ENCODE measurements at places on chromosomes 7 and 10.

DNA sequence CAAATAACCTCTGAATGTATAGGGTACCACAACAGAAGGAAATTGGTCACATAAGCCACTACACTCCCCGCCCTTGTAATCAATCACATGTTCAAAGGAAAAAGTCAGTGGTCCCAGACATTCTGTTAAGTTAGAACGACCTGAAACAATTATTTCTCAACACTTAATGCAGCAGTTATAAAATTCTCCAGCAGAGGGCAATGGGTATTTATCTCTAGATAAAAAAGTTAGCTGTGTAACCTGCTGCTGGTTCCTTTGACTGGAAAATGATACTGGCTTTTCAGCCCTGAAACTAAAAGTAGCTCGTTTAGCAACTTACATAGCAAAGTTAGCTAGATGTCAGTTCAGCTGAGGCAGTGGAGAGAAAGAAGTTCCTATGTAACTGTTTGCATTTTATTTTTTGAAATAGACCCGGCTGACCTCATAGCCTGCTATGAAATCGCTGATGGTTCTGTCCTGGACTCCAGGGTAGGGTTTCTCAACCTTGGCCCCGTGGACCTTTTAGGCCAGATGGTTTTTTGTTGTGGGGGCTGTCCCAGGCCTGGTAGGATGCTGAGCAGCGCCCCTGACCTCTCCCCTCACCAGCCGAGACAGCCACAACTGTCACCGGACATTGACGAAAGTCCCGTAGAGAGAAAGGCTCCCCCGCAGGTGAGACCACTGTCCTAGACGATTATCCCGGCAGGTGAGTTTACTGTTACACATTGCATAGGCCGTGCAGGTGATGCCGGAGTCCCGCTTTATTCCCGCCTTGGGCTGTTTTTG lies 40.2 kb upstream of the PROSER2 start:
- DNase-seq = peak; percentile 59

DNA sequence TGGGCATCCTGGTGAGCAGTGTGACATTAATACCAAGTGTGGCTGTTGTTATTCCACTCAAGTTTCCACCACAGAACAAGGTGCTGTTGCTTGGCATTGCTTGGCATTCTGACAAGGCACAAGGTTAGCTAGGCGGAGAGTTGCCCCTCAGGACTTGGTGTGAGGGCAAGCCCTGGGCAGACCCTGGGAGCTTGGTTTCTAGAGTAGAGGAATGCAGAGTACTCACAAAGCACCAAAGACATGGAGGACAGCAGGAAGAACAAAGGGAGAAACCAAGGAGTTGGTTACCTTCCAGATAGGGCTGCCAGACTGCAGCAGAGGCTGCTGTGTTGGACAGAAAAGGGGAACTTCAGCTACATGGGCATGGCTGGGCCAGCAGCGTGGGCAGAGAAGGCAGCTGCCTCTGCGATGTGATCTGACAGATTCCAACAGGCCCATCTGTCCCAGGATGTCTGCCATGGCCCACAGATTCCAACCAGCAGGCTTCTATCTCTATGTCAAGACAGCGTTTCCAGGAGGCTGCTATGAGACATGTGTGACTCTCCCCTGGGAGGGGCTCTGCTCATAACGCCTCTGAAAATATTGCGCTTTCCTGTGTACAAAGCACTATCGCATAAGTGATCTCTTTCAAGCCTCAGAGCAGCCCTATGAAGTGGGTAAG lies 1.8 kb downstream of the GOLGA7B start:
- no peak for DNase-seq

GRCh38 chr7:36037121-36037662 lies 115.9 kb upstream of the EEPD1 start:
- DNase-seq = no peak

- DNase-seq = no peak
Measured at GRCh38 chr10:59000162-59000825, 176.1 kb upstream of the PHYHIPL start.

- DNase-seq = no peak
Measured at GRCh38 chr10:27834476-27834875, 88.9 kb upstream of the MKX start.

GRCh38 chr7:151024435-151025056 lies at the start of gene ATG9B:
TSS of gene ATG9B (minus strand) at chr7:151024494. CDS start at chr7:151024423, 71 bp downstream.
- DNase-seq = no peak

DNA sequence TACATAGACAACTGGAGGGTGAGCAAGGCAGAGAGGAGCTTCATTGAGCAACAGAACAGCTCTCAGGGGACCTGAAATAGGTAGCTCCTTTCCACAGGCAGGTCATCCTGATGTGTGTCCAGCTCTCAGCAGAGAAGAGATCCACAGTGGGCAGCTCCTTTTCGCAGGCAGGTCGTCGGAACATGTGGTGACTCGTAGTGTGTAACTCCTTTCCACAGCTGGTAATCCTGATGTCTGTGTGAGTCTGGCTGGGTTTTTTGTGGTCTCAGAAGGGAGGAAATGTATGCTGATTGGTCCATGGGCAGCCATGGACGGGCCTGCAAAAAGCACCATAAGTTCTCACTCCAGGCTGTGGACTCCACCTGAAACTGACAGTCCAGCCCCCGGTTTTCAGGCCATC lies 24.4 kb upstream of the TES start:
- no peak for DNase-seq

DNA sequence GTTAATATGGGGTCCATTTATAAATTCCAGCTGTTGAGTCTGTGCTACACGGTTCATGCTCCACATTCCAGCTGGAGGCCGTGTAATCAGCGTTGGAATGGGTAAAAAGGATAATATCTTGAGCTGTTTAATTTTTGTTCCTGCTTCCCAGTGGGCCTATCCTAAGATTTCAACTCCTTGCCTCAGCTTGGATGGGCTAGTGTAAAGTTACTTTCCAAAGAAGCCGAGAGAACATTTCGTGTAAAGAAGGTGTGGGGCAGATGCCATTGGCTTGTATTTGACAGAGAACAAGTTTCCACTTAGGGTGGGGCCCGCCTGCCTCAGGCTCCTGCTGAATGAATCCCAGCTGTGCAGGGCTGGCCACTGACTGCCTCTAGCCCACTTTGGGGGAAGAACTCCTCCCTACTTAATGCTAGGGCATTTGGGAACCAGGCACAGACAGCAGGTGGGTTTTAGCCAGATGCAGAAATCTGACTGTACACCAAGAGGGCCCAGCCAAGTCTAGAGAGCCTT lies 125.9 kb upstream of the LYZL2 start:
- no peak for DNase-seq

DNA sequence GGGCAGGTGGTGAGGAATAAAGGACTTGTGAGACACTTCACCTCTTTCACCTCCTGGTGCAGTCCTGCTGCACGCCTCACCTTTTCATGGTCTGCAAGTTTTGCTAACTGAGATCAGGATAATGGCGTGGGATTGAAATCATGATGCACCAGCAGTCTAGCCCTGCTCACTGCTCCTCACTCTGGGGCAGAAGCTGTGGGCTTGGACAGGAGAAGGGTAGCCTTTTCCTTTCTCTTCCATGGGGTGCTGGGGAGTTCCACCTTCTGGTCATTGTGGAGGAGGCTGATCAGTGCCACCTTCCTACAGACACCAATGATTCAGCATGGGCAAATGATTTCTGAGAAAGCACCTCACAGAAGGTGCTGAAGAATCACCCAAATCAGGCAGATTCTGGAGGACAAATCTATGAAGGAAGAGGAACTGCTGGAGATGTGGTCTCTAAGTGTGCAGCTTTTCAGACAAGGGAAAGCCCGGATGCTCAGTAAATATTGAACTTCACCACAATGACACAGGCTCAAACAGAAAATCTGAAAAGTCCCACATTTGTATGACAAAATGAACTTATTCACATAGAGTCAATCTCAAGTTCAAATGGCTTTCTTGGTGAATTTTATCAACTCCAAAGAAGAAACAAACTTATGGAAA lies 19.7 kb downstream of the MBL2 start:
- DNase-seq = no peak

GRCh38 chr10:124627866-124628675 lies 116.1 kb downstream of the FAM53B start:
- no peak for DNase-seq

DNA sequence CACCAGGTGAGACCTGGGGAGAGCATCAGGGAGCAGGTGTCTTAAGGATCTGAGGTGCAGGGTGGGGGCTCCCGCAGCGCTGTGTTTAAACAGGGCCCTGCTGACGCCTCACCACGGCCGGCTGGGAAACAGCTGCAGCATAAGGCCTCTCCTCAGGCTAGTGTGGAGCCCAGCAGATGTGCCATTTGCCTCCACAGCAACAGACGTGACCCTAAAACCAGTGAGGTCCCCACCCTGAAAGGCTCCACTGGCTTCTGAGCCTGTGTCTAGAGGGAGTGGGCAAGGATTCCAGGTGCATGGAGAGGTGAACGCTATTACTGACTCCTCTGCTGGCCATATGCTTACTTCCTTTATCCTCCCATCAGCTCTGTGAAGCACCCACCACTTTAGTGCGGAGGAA lies 47.8 kb downstream of the SYPL1 start:
- DNase-seq = no peak

- peak; percentile 70 for DNase-seq
Measured at GRCh38 chr10:112383325-112383724, 9.4 kb downstream of the ACSL5 start.

DNA sequence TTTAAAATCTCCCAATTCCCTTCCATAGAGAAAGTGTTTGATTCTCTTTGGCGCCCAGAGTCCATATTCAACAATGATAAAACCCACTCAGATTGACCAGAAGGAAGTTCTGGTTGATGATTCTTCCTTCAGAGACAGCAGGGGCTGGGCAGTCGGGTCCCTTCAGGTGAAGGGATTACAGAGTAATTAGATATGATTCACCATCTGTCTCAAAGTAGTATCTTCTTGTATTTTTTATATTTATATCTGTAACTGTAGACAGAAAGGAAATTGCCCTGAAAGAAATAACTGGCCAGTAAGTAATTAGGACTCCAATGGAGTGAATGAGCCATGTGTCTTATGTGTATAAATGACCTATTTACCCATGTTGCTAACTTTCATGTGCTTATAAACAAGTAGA lies 156.0 kb downstream of the PLCE1 start:
- DNase-seq = no peak

DNA sequence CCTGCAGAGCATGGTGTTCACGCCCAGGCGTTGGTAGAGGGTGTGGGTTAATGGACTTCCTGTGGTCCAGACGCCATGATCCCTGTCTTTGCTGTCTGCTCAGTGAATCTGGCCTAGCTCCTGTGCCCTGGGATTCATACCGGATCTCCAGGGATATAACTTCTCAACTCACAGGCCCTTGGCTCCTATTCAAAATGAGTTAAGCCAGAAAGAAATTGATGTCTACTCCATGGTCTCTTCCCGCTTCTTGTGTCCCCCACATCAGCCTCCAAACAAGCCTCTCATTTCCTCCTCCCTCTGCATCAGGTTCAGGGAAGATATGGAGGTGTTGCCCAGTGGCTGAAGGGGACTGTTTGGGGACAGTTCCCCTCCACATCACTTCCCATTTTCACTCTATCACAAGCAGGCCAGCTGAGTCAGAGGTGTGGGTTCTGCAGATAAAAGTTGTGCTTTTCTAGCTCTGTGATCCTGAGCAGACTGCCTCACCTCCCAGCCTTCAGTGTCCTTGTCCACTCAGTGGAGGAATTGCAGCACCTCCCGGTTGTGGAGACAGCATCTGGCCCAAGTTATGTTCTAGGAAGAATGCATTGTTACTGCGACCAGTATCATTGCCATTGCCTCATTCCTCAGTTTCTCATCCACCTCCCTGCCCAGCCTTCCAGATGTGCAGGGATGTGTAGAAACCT lies 22.5 kb downstream of the AKR1E2 start:
- peak; percentile 84 for DNase-seq

Data from hematopoietic multipotent progenitor cell treated with erythropoietin and hydrocortisone succinate and interleukin-3 and kit ligand, for 15 days (in vitro differentiated cells).